ENCODE measurements at places on chromosomes 1 and 21.

DNA sequence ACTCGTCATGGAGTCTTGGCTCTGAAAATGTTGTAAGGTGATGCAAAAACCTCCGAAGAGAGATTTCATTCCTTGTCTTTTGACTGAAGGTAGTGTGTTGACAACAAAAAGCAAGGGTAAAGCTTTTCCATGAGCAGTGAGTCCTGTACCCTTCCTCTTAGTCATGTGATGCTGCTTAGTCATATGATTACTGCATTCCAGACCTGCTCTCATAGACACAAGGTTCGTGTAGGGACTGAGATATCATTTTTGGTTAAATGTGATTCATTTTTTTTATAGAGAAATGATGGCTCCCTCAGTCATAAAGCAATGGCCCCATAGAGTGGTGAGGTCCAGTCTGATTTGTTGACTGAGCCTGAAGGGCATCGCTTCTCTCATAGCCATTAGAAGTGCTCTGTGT is 9.2 kb downstream of the KCNJ6 start:
- no peak for DNase-seq

GRCh38 chr21:21547368-21547953 is 549.3 kb downstream of the NCAM2 start:
- no peak for DNase-seq

GRCh38 chr1:32798679-32799416 is 18.3 kb downstream of the YARS1 start:
- DNase-seq = no peak

DNA sequence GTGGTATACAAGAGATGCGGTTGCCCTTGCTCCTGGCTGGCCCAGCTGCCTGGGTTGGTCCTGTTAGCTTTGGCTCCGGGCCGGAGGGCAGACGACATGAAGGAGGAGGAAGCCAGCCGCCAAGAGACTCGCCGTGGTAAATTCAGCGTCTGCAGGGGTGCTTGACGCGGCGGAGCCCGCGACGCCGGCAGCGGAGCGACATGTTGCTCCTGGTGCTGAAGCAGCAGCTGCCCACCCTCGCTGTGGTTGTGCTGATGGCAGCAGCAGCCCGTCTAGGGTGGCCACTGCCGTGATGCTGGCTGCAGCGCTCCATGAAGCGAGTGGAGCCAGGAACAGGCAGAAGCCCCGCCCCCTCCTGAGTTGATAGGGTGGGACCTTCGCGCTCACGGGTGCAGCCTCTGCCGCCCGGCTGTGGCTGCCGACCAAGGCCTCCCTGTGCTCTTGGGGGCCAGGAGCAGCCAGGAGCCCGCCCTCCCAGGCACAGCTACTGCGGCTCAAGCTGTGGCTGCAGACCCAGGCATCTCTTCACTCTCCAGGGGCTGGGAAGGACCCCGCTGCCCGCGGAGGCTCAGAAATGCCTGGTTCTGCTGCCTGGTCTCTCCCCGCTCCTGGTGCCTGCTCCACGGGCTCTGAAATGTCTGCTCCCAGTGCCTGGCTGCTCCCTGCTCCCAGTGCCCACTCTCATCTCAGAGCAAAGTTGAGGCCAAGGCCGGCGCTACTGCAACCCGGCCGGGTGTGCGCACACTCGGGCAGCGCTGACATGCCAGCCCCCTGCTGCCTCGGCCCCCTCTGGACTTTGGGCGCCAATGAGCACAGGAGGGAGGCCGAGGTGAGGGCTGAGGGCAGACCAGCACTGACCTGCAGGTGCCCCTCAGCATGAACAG is 4.4 kb upstream of the ZNF692 start:
- DNase-seq = peak; percentile 91

DNA sequence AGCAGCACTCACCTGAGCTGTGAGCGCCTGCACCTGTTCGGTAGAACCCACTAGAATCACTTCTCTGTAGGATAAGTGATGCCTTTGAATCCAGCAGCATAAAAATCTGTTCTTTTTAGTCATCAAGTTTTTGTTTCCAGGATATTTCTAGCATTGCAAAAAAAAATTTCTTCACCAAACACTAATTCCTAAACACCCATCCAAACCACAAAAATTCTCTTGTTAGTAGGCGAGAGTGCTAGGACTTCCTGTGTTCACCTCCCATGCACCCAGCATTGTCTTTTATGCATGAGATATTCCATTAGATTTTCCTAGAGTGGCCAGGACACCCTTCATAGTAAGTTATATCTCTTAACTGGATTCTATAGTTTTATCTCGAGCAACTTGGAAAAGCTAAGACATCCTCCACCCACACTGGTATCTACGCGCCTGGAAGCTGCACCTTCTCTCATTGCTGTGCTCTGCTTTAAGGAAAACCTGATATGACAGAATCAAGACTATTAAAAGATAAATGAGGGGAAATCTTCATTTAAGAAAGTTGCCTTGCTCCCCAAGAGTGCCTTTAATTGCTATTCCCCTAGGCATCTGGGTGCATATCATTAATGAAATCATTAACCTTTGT is 12.3 kb downstream of the SERTAD4 start:
- no peak for DNase-seq

- DNase-seq = no peak
Measured at GRCh38 chr1:66552287-66552686, 18.3 kb downstream of the SGIP1 start.

GRCh38 chr1:226327761-226328162 is 18.8 kb upstream of the LIN9 start:
- DNase-seq = no peak

- no peak for DNase-seq
Measured at GRCh38 chr1:219463636-219464035, 149.3 kb downstream of the ZC3H11B start.

DNA sequence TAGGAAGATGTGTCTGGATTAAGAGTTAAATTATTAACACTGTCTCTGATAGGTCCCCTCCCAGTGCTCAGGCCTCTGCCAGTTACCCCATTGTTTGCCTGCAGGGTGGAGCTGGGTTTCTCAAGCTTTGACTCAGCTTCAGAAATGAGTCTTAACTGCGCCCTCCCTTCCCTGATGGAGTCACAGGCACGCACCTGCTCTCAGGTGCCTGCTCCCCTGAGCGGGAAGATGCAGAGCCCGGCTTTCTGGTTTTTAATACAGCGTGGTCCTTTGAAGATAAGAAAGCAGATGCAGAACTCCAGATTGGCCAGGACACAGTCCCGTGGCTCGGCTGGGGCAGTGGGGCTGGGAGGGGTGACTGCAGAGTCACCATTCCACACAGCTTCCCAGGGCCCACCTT is 3.2 kb upstream of the SPRR4 start:
- no peak for DNase-seq

GRCh38 chr1:12136916-12137610 is 29.7 kb upstream of the TNFRSF1B start:
- no peak for DNase-seq

GRCh38 chr1:77925518-77925917 is 37.1 kb downstream of the NEXN start:
- DNase-seq = no peak

GRCh38 chr1:18398791-18399530 is 81.8 kb upstream of the KLHDC7A start:
- no peak for DNase-seq

GRCh38 chr1:30034627-30035521 is 688.5 kb downstream of the MATN1 start:
- DNase-seq = no peak

GRCh38 chr1:41366455-41367287 is 5.4 kb downstream of the FOXO6 start:
- peak; percentile 75 for DNase-seq

GRCh38 chr1:97562081-97562480 is 358.8 kb downstream of the DPYD start:
- DNase-seq = no peak

DNA sequence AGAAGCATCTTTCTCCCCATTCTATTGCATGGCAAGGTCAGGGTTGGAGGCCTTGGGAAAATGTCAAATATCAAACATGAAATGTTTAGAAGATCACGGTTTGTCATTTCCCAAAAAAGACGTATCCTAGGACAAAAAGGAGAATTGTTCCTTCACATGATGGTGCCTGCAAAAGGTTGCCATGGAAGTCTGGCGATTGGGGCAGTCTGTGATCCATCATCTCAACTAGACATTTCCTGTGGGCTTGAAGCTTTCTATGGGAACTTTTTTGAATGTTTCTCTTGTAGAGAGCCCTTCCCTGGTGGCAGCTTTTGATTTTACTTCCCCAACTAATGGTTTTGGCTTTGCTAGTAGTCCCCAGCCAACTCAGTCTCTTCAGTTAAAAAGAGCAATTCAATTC is 106.3 kb downstream of the TGFB2 start:
- no peak for DNase-seq

- no peak for DNase-seq
Measured at GRCh38 chr1:39877231-39877778, 6.0 kb downstream of the TRIT1 start.

DNA sequence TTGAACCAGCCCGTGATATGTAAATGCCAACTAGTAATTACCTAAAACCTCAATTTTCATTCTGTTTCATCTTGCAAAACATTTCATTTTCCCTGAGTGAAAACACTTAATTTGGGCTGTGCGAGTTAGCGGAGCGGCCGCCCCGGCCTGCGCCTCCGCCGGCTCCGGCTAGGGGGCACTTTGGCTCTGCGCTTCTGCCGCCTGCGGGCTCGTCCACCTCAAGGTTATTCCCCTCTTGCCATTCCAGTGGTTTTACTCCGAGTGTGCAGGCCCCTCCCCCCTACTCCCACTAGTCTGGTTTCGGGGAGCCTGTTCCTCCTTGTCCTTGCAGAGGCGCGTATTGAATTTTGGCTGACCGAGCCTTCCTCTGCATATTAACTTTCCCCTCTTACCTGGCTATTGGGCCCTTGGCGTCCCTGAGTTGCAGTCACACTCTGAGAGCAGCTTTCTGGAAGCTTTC is 55.6 kb downstream of the PEX14 start:
- DNase-seq = peak; percentile 67

DNA sequence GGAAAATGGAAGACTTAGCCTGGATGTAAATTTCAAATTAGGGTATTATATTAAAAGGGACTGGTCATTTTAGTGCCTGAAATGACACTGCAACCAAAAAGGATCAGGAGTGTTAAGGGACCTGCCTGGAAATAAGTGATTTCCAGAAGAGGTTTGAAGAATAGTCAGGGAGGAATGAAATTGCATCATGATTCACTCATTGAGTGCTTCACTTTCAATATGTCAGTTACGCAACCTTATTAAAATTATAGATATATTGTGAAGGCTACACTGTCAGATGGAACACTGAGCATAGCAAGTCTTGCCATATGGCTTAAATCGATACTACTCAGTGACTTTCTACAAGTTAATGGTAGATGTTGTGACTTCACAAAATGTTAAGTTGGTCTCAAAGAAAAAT is 275.2 kb upstream of the DPYD start:
- no peak for DNase-seq

GRCh38 chr1:117093870-117094621 is 27.5 kb downstream of the TRIM45 start:
- DNase-seq = peak; percentile 35

DNA sequence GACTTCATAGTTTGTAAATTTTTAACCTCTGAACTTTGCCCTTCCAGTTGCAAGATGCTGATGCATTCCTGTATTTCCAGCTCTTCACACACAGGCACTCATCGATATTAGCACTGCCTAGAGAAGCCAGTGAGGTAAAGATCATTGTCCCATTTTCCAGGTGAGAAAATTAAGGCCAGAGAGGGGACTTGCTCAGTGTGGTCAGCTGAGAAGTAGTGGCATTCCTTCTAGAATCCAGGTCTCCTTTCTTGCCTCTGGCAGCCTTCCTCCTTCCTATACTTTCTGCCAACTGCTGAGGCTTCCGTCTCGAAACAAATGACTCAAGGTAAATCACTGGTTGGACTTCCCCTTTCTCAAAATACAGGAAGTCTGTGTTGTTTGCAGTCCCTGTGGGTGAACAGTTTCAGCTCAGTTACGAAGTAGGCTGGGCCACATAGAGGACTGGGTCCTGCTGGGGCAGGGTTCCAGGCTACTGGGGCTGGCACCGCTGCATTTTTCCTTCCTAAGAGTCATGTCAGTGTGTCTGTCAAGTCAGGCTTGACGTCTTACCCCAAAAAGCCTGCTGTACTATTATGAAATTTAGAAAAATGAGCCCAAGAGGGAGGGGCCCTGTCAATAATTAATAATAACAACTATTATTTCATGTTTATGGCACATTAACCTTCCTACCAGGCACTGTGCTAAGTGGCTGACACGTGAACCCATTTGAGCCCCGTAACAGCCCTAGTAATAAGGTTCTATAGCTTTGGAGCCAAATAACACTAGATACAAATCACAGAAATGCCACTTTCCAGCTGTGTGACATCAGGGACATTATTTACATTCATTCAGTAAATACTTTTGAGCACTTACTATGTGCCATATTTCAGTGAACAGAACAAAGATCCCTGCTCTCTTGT is 16.6 kb upstream of the RNF19B start:
- no peak for DNase-seq

DNA sequence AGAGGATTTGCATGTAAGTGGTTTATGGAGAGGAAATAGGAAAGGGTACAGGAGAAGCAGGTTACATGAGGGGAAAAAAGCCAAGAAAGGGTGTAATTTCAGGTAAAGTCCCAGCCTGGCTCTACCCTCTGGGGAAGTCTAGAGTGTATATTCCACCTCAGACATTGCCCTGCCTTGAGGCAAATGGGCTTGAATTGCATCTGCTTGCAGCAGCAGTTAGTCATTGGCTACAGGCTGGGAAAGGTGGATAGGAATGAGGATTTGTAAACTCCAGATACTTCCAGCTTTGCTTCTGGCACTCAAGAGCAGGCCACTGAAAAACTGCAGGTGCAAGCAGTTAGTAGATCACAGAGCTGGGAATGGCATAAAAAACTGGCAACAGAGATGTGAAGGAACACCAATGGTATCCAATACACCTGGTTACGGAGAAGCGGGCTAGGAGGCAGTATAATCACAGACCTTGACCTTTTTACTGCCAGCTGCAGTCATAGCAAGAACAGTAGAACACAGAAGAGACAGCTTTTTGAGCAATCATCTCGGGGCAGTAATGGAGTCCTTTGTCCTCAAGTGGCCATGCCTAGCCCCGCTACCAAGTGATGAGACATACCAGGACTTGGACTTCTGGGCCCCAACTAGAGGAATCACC is 226.9 kb upstream of the NRIP1 start:
- DNase-seq = no peak

DNA sequence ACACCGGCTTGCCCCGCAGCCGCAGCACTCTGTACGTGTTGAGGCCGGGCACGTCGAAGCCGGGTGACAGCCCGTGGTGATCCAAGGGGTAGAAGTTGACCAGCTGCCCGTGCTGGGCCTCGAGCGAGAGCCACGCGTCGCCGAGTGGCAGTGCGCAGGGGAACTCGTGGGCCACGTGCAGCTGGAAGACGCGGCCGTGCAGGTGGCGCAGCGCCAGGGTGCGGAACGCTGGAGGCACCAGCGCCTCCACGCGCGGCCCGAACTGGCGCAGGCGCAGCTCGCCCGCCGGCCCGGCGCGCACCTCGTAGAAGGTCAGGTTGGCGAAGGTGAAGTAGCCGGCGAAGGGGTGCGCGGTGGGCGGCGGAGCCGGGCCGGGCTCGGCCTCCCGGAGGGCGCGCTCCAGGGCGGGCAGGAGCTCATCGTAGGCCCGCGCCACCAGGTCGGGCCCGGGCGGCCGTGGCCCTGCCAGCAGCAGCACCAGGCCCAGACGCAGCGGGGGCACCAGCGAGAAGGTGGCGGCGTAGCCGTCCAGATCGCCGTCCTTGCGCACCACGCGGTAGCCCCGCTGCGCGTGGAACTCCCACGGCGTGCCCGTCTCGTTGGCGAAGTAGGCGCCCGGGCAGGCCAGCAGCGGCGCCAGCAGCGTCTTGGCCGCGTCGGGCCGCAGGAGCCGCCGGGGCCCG is 19.5 kb downstream of the LACTBL1 start:
- peak; percentile 71 for DNase-seq

GRCh38 chr21:14451546-14451945 is 68.6 kb upstream of the HSPA13 start:
- no peak for DNase-seq

GRCh38 chr21:21007606-21008005 is 9.4 kb downstream of the NCAM2 start:
- no peak for DNase-seq

All from right kidney (tissue), 9 donors.